RPMI8226 (cell line): ENCODE measurements at places on chromosomes 1 and 21.

DNA sequence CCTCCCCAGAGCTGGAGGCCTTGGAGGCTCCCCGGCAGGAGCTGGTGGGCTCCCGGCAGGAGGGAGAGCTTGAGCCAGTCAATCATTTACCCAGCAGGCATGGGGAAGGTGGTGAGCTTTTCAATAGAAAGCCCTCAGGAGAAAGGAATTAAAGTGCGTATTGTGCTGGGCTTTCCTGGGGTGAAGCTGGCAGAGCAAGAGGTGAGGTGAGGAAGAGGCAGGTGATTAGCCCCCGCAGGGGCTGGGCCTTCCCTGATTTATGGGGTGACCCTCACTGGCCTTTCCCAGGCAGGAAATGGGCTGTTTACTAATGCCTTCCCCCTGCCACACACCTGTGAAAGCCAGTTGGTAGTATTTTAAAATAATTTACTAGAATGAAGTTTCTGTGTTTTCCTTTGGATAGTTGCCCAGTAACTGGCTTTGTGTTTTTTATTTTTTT is 25.8 kb downstream of the CLDN14 start:
- peak; percentile 73 for DNase-seq

GRCh38 chr1:39782103-39782502 is 6.6 kb downstream of the BMP8B start:
- no peak for DNase-seq

- DNase-seq: no peak
Observed at GRCh38 chr1:204945565-204945977, 74.9 kb downstream of the NFASC start.

DNA sequence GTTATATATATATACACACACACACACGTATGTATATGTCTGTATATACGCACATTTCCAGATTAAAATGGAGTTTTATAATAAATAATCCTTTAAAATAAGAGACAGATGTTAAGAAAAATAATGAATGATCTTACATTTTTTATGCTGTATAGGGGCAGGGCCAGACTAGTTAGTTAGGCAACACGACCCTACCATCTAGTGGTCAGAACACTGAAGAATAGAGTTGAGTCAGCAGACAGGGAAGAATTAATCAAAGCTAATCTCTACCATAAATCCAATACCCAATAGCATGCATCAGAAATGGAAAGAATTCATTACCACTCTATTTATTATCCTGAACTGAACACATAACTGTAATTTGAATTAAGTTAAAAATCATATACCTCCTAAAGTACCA is 156.7 kb downstream of the BRINP3 start:
- DNase-seq: no peak

DNA sequence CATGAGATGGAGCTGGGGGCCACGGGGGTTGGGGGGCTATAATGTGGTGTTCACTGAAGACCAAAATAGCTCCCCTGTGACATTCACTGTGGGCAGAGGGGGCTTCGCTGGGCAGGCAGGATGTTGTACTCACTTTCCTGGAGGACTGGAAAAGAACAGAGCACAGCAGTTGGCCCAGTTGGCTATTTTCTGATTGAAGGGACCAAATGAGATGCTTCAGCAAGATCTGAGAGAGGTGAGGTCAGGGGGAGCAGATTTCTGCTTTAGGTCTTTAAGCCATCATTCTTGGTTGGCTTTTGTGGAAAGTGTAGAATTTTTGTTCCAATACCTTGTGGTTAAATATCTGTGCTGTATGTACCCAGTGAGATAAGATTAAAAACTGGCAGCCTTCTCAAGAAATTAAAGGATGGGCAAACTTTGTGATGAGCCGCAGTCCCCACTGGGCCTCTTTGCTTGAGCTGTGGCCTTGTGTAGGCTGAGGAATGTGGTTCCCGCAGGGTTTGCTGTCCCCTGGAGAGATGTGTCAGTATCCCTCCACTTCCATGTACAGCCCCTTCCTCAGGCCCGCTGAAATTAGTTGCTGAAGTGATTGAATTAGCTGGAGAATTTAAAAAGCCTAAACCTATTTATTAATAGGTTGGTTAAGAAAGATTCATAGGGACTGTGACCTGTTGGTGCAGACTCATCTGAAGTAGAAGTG is 80.7 kb downstream of the ATP5PO start:
- no peak for DNase-seq

- DNase-seq: no peak
Observed at GRCh38 chr1:105934806-105935205, 1121.7 kb upstream of the PRMT6 start.

DNA sequence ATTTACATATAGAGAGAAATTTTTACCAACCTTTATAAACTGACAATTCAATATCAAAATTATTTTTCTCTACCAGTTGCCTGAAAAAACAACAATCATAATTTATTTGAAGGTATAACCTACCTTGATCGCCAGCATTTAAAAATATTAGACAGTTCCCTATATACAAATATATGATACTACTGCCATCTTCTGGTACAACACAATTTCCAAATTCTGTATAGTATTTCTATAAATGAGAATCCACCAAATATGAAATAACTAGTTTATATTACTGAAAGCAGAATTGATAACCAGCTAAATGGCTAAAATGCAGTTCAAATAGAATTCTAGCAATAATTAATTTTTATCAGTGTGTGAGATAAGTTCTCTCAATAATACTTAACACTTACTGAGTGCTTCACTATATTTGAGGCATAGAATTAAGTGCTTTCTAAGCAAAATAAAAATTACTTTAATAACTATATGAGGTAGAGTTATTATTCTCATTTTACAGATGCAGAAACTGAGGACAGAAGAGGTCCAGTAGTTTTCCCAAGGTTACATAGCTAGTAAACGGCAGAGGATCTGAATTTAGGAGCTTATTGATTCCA is 75.6 kb downstream of the PIGK start:
- no peak for DNase-seq
